C1 segment of cervical spinal cord (tissue), 14 donors: ENCODE measurements at places on chromosomes 1 and 21.
A peak's percentile ranks its signal among the peaks of the same experiment; 100 is the strongest.

DNA sequence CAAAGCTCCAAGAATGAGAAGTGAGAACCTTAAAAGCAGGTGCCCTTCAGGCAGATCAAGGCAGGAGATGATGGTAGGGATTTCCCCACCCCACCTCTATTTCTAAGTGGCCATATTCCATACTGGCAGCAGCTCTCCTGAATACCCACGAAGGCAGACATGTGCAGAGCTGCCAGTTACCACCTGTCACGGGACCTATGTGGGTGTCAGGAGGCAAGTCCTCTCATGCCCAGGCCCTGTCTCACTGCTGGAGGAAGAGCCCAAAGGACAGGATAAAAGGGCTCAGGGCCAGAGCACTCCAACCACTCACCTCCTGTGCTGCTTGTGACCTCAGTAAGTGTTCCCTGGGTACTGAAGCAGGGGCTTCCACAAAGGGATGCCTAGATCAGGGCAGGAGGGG lies 721 bp upstream of the LCE1B start:
- no peak for DNase-seq

GRCh38 chr1:23742670-23743286 lies 493 bp upstream of the ELOA start:
- no peak for DNase-seq

DNA sequence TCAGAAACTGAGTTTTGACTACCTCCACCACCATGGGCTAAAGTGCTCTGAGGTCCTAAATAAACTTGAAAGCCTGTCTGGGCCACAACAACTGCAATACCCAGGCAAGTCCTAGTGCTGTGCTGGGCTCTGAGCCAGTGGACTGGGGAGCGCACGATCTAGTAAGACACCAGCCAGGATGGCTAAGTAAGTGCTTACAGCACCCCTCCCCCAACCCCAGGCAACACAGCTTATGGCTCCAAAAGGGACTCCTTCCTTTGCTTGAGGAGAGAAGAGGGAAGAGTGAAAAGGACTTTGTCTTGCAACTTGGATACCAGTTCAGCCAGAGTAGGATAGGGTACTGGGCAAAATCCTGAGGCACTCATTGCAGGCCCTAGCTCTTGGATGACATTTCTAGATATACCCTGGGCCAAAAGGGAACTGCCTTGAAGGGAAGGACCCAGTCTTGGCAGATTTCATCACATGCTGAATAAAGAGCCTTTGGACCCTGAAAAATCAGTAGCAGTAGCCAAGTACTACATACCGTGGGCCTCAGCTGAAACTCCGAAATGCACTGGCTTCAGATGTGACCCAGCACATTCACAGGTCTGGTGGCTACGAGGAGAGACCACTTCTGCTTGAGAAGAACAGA lies 1.6 kb downstream of the C1orf105 start:
- peak; percentile 25 for DNase-seq

GRCh38 chr1:29827237-29827750 lies 591.0 kb downstream of the PTPRU start:
- DNase-seq = no peak

DNA sequence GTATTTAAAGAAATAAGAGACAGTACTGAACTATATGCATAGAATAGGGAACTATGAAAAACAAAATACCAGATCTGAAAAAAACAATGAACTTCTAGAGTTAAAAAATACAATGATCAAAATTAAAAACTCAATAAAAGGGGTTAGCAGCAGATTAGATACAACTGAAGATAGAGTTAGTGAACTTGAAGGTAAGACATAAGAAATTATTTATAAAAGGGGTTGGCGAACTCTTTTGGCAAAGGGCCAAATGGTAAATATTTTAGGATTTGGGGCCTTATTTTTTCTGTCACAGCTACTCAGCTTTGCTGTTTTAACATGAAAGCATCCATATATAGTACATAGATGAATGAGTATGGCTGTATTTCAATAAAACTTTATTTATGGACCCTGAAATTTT lies 111.4 kb downstream of the ST3GAL3 start:
- no peak for DNase-seq

GRCh38 chr1:35691080-35691479 lies 27.6 kb downstream of the C1orf216 start:
- no peak for DNase-seq

DNA sequence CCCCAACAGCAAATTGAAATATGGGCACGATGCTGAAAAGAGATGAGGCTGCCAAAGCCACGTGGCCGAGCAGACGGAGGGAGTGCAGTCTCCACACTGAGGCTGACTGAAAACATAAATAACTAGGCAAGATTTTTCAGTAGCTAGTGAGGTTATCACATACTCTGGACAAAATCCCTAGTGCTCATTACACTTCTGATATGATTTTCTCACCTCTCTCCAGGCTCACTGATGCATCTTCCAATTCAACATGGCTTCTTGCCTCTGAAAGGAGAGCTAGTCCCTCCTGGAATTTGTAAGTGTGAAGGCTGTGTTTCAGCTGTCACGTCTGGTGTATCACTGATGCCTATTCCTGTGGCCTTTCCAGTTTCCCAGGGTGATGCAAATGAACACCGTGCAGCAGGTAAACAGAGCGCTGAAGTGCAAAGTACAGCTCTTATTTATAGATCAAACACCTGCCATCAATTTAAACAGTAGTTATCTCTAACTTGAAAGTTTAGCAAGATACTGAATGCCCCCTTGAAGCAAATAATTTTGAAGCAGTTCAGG lies 656.1 kb downstream of the KIF26B start:
- no peak for DNase-seq

DNA sequence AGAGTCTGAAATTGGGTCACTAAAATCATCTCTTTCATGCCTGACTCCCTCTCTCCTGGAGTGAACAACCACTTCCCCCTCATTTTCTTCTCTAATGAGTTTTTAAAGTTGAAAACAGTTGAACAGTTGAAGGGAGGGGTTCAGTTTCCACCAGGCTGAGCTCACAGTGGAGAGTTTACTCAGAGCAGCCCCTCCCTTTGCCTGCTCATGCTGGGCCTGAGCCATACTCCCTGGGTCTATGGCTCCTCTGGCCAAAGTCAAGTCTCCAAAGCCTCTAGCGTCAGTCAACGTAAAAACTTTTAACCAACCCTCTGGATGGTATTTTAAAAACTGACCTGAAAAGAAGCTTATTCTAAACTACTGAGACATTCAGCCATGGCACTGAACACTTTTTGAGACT lies 100.8 kb upstream of the RNPC3 start:
- no peak for DNase-seq

DNA sequence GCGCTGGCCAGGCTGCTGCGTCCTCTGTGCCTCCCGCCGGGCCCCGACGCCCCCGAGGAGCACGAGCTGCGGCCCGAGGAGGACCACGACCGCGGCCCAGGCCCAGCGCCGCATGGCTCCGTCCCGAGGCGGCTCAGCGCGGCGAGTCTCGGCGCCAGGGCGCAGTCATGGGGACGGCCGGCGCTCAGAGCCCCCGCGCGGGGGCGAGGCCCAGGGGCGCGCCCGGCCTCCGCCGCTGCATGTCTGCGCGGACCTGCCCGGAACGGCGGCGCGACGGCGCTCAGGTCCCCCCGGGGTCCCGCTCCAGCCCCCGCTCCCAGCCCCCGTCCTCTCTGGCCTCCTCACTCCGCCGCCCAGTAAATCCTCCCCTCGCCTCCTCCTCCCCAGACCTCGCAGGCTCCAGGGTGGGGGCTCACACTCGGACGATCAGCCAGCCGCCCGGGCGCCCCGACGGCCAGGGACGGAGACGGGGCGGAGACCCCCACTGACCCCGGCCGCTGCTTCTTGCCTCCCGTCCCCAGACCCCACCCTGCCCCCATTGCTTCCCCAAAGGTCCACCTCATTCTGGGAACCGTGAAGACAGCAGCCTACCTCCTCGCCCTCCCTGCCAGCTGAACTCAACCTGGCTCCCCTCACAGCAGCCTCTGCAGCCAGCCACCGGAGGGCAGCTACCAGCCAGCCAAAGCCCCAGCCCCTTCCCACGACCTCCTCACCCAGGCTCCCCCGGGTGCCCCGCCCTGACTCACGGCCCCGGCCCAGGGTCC lies at the start of gene C1QTNF12:
Gene C1QTNF12, minus strand, starts transcription at position 146 of the 764 bp plus-strand sequence. Its CDS starts 32 bp downstream, at position 114.
- DNase-seq = no peak

GRCh38 chr21:22277341-22277740 lies 1279.1 kb downstream of the NCAM2 start:
- no peak for DNase-seq

DNA sequence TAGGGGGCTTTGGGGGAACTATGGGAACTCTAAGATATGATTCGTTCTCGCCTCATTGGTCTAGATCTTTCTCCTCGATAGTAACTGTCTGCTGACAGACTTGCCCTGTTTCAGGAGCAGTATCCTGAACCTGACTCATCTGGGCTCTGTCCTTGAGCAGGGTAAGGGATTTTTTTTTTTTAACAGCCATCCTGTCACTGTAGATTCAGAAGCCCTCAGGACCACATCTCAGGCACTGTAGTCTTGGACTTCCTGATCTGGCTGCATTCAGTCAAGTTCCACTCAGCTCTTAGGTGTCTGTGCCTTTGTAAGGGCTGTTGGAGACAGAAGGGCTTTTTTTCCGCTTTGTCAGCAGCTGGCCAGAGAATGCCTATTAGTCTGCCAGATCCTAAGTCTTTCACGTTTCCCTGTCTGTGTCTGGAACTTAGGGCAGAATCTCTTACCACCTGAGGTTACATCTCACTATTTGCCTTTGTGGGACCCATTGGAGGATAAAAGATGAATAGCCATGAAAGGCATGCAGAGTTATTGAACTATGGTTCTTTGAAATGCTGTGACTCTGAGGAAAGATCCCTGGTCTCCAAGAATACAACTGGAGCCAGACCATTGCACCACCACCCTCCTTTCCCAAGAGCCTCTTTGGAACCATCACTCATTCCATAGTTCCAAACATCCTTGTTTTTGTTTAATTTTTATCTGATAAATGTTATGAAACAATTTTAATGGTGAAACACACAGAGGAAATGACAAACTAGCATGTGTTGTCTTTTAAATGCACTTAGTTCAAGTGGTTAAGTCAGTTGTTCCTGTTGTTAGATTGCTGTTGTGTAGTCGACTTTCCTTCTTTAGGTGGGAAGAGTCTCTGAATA lies 49.7 kb upstream of the MACF1 start:
- no peak for DNase-seq

DNA sequence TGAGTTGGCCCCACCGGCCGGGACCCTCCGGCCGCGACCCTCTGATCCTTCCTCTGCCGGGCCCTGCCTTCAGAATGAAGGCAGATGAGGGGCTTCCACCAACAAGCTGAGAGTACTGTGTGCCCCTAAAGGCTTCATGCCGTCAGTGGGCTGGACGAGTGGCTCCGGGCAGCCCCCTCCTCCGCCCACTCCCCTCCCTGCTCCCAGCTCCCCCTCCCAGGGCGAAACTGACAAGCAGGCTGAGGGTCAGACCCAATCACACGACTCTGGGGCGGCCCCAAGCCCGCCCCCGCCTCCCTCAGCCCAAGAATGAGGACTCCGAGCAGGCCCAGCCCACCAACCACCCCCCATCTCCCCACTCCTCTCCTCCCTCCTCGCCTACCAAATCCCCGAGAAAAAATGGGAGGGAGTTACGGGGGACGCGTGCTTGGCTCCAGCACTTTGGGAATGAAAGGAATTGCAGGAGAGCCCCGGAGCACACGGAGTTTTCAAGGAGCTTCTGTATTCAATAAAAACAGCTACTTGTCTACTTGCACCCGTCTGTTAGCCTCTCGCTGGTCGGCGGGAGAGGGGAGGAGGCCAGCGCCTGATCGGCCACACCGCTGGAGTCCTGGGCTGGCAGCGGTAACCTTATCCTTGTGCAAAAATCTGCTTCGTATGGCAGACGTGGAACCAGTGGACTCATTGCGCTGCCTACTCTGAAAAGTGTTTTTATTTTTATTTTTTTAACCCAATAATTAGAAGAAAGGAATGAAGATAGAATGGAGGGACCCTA lies at the start of gene COL11A1:
Gene COL11A1, minus strand, starts transcription at position 147 of the 775 bp plus-strand sequence. CDS start 344 bp downstream, outside the sequence.
- DNase-seq = no peak

DNA sequence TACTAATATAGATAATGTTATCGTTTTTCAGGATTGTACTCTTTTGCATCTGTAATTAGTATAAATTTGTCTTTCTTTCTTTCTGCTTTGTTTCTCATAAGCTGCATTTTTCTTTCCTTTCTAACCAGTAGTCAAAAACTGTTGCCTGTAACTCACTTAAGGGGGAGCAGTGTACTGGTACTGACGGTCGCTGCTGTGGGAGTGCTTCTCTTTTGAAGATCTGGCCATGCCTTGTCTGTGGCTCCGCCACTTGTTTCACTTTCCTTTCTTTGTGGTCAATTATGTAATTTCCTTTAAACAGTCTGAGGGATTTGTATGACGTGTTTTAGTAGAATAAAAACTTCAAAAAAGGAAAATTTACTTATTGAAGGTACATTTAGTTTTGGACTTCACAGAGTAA lies 37.0 kb downstream of the MIA3 start:
- DNase-seq = no peak

DNA sequence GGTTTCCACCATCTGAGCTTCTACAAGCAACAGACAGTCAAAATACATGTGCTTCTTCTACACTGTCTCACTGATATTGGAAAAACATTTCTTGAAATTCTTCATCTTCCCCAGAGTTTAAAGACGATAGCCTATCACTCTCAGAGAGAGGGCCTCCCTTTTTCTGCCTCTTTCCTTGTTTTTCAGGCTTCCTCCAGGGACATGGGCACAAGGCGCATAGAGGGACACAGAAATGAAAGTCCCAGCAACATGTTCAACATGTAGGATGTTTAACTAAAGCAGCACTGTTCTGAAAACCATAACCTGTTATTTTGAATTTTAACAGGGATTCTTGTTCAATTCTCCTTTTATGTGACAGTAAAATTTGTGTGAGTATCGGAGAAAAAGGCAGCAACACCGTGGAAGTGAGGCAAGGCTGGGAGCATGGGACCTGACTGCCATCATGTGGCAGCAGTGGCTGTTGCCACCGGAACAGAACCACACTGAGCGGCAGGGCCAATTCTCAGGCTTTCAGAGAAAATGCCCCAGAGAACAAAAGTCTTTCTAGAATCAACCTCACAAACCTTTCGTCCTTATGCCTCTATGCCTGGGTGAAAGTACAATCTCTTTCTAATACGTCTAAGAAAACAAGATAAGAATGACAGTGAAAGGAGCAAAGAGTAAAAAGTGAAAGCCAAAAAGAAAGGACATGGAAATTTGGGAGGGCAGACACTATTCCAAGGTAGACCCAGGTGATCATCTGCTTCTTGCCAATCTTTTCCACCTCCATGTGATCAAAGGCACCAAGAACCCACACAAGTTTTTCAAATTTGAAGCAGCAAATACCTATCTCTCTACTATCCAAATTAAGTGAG lies 54.5 kb downstream of the PCNX2 start:
- peak; percentile 47 for DNase-seq

DNA sequence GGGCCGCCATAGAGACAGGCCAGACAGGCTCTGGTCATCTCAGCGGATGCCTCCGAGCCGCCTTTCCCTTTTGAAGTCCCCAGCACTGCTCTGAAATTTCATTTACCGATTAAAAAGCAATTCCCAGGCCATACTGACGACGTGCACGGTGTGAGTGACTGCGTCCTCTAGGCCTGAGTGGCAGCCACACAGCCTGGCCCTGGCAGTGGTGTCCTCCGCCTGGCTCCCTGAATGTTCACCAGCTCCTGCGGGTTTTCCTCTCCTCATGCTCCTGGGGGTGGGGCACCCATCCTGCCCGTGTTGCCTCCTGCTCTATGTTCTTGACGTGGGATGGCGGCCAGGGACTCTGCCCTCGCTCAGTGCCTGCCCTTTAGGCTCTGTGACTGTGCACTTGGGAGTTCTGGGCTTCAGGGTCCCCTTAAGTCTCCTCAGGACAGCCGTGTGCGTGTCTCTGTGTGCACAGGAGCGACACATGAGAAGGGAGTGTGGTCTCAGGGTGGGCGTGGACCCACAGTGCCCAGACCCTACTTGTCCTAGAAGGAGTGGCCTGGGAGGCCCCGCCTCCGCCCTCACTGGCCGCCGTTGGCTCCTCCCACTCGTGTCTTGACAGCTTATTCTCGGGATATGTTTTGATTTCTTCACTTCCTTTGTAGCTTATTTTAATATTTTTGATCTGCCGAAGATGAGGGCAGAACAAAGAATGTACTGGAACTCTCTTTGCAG lies 3.6 kb downstream of the SKI start:
- DNase-seq = peak; percentile 63
